Activated gamma-delta T cell (primary cell): ENCODE measurements at places on chromosomes 6 and 20.

GRCh38 chr6:107121964-107122495 lies 6.7 kb upstream of the BEND3 start:
- no peak for DNase-seq

GRCh38 chr6:163260111-163260895 lies 154.2 kb upstream of the QKI start:
- no peak for DNase-seq

DNA sequence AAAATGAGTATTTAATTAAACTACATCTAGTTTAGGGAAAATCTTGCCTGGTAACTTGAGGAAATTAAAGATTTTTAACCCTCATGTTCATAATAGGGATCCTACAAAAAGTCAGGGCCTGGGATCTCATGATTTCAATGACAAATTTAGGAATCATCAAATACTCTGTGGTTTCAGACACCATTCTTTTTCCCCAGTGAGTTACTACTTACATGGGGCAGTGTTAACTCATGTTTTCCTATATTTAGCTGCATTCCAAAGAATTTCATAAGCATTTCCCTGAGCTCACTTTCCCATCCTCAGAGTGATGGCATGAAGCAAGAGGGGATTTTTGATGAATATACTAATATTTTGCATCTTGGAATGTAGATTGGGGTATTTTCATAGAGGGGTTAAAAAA lies 321.7 kb downstream of the CENPW start:
- no peak for DNase-seq

DNA sequence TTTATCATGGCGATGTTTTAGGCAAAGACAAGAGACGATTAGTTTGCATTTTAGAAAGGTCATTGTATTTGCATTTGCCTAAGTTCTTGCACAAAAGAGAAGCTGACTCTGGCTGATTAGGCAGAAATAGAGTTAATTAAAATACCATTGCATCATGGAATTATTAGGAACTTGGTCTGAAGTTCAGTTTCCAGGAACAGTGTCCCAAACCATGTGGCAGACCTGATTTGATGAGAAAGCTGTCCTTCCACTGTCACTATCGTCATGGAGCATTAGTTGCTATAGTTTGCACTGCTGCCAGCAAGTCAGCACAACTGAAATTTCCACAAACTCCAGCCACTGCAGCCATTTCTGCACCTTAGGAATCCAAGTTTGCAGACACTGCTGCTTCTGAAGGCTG lies 24.3 kb upstream of the MCUR1 start:
- no peak for DNase-seq

DNA sequence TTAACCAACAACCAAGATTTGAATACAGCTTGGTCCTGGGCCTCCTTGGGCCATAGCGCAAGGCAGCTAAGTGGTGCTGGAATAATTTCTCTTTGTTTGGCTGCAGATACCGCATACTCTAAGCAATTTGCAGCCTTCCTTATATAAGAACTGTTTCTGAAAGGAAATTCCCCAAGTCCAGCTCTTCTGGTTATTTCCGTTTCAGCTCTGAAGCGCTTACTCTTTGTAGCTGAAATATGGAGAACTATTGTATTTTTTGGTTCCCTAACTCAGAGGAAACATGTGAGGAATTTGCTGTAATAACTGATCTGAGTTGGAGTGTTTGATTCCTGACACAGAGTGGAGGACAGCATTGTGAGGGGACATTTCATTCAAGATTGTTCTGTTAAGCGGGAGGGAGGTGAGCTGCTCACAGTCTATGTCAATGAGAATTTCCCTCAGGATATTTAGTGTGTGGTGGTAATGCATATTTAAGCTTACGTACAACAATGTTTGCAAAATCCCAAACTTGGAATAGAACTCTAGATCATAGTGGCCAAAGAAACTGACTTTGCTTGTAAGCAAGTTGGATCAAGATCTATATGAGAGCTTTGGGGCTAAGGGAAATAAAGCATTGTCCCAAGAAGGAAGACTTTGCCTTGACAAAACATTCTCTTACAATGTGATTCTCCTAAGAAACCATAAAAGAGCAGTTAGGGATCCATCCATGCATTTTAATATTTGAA lies 576.6 kb upstream of the FLRT3 start:
- no peak for DNase-seq

- no peak for DNase-seq
Observed at GRCh38 chr20:58402827-58403226, 13.8 kb downstream of the VAPB start.

DNA sequence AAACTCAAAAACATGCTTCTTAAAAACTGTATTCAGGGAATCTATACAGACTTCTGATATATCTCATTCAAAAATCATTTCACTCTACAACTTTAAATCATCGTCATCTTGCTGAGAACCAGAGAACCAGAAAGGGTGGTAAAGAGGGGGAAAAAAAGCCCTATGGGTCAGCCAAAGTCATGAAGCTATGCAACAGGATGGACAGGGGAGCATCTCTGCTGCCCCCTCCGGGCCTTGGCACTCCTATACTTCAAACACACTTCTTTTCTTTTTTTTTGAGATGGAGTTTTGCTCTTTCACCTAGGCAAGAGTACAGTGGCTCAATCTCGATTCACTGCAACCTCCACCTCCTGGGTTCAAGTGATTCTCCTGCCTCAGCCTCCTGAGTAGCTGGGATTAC lies 73.5 kb upstream of the NFATC2 start:
- DNase-seq, result no peak
